Kidney glomerular epithelial cell (primary cell): ENCODE measurements at places on chromosomes 1 and 21.

GRCh38 chr1:214303141-214303930 lies 22.4 kb downstream of the SMYD2 start:
- no peak for DNase-seq

DNA sequence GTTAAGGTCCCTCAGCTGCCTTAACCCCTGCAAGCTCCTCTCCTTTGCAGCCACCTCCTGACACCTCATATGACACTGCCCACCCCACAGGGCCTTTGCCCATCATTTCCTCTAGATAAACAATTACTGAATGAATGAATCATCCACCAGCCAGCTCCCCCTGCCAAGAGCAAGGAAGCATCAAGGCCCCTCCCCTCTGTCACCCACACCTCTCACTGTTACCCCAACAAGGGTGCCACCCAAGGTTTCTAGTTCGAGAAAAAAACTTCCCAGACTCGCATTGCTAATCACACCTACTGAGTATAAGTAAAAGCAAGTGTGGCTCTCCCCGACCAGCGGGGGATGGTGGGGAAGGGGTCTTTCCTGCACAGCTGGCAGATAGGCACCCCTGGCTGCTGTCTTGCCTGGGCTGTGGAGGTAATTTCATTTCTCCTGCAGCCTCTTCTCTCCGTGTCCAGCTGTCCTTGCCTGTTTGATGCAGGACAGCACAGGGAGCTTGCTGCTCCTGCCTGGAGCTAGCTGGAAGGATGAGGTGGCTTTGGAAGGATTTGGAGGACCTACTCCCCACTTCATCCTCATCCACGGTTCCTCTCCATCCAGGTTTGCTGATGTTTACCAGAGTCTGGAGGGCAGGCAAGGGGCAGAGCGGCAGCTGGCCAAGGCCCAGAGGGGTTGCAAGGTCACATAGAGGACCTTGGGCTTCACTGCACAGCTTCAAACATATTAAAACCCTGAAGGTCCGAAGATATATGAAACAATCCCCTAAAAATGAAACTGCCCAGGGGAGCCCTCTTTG lies 33.1 kb upstream of the LBR start:
- DNase-seq: peak; percentile 47

GRCh38 chr1:225514671-225515081 lies 86.8 kb upstream of the LBR start:
- no peak for DNase-seq

GRCh38 chr1:3611170-3612019 lies at the start of gene MEGF6:
Gene MEGF6 (minus strand): TSS chr1:3611508. CDS start chr1:3611268, 240 bp downstream.
- DNase-seq: no peak

- peak; percentile 36 for DNase-seq
These were observed 196.2 kb downstream of the ZC3H11B start for GRCh38 chr1:219416598-219417238.

- no peak for DNase-seq
These were observed 468.2 kb downstream of the MATN1 start for GRCh38 chr1:30255111-30255724.

DNA sequence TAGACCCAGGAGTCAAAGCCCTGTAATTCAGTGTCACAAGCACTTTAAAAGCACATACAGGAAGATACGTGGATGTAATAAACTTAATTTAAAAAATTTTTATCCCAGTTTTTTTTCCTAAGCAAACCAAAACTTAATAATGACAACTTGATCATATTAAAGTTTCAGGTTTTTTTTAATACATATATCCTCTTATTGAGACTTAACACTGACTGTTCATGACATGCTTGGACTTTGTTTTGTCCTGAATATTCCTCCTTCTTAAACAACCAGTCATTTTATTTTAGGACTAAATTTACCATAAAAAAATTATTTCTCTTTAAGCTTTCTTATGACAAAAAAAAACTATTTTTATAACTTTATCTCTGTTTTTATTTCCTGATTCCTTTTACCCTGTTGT lies 64.1 kb downstream of the WDR4 start:
- no peak for DNase-seq

GRCh38 chr1:162927421-162927820 lies 66.4 kb upstream of the CCDC190 start:
- no peak for DNase-seq

- DNase-seq: peak; percentile 31
These were observed 402 bp upstream of the AK4 start for GRCh38 chr1:65147424-65148177.

GRCh38 chr1:16183765-16184556 lies 28.1 kb upstream of the EPHA2 start:
- no peak for DNase-seq

DNA sequence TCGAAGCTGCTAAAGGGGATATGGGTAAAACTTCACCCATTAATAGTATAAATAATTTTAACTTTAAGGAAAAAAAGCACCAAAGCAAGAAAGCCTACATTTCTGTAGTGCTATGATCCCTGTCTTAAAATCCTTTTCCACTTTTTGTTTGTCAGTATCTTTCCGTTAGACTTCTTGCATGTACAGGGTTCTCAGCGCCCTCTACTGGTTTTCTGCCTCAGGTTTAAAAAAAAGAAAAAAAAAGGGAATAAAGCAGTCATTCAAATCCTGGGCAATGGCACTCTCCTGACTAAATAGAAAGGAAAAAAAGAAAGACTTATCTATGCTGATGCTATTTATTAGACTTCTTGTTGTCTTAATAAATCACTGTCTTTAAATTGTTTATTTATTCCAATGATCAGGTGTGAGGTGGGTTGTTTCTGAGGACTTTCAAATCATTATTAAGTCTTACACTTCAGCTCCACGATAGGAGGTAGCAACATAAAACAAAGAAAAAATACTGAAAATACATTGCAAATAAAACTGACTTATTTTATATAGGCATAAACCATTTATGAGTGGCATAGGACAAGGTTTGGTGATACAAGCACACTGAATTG lies 475.4 kb upstream of the NR5A2 start:
- peak; percentile 69 for DNase-seq

- DNase-seq: no peak
These were observed 40.1 kb downstream of the TLR5 start for GRCh38 chr1:223102797-223103533.

GRCh38 chr1:64240206-64240605 lies 36.8 kb downstream of the UBE2U start:
- no peak for DNase-seq
